ENCODE measurements at places on chromosomes 12 and 14.
A peak's percentile ranks its signal among the peaks of the same experiment; 100 is the strongest.

DNA sequence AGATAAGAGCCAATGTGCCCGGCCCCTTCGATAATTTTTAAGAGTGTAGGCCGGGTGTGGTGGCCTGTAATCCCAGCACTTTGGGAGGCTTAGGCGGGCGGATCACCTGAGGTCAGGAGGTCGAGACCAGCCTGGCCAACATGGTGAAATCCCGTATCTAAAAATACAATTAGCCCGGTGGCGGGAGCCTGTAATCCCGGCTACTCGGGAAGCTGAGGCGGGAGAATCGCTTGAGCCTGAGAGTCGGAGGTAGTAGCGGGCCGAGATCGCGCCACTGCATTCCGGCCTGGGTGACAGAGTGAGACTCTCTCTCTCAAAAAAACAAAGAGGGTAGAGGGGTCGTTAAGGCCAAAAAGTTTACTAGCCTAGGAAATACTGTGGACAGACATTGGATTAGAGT, 2.6 kb downstream of the KRAS start:
- DNase-seq, result no peak

- DNase-seq, result no peak
Observed at GRCh38 chr14:66853311-66853710, 335.9 kb upstream of the GARIN2 start.

GRCh38 chr12:91630596-91631293, 448.1 kb upstream of the DCN start:
- no peak for DNase-seq

DNA sequence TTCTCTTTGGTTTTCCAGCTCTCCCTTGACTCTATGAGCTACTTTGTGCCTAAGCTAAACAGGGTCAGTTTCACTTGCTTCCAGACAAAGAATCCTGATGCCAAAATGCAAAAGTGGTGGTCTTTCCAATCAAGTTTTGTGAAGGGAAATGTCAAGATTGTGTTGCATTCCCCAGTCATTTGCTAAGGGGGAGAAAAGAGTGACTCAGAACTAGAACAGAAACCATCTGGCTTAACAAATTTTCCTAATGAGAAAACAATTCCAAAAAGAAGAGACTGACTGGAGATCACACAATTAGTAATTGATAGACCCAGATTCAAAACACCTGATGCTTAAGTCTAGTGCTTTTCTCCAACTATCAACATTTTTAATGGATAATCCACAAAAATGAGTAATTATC, 235.1 kb upstream of the DIO2 start:
- no peak for DNase-seq

DNA sequence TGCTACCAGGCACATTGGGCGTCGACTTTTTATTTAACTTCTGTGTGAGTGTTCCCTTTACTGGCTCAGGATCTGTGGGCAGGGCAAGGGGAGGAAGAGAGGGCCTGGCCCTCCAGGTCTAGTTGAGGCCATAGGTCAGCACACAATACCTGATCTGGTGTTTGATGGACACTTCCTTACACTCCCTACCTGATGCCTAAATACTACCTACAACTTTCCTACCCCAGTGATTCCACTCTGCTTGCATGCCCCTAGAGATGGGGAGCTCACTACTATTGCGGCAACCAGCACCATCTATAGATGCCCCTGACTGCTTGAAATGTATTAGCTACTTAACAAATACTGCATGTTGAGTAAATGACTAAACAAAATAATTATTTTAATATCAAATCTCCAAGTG, 20.8 kb upstream of the BEGAIN start:
- no peak for DNase-seq

- DNase-seq, result no peak
Observed at GRCh38 chr14:81802341-81802740, 268.7 kb upstream of the SEL1L start.

DNA sequence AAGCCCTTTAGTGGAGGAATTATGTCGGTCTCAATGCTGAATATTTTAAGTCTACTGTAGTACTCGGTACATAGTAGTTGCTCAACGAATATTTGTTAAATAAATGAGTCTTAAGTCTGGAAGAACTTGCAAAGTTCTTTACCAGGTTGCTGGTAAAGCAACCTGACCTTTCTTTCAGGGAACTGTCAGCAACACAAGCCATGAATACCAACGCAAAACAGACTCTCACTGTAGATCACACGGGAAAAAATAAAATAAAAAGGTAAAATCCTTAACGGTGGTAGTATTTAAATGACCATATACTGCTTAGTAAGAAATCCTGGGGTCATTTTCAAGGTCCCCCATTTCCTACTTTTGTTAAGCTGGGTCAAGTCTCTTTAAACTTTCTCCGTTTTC, 447 bp upstream of the NUBPL start:
- no peak for DNase-seq

DNA sequence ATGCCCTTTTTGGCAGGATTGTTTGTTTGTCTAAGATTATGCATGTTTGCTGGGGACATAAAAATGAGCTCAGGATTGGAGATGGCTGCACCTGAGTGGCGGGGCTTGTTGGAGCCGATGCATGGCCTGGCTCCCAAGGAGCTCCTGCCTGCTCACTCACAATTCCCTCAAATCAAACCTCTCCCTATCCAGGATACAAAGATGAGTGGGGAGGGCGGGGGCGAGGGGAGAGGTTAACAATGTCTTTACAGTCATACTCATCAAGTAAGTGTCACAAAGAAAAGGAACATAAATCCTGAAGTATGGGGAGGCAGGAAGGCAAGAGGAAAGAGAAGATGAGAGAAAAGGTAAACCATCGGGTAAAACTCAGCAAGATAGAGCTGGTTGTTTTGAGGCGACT, 104.0 kb upstream of the COCH start:
- DNase-seq, result no peak

DNA sequence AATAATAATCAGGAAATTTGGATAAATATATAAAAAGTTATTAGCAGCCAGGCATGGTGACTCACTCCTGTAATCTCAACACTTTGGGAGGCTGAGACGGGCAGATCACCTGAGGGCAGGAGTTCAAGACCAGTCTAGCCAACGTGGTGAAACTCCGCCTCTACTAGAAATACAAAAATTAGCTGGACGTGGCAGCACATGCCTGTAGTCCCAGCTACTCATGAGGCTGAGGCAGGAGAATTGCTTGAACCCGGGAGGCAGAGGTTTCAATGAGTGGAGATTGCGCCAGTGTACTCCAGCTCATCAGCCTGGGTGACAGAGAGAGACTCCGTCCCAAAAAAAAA, 64.5 kb downstream of the SYT1 start:
- DNase-seq, result no peak

GRCh38 chr12:120474616-120474960, 5.0 kb upstream of the SRSF9 start:
- DNase-seq, result no peak

GRCh38 chr14:100781952-100782351, 44.0 kb upstream of the MEG3 start:
- DNase-seq, result no peak

GRCh38 chr14:34436960-34437728, 24.9 kb downstream of the SPTSSA start:
- DNase-seq, result no peak

GRCh38 chr12:56601503-56601902, 28.6 kb downstream of the BAZ2A start:
- no peak for DNase-seq

GRCh38 chr12:128991716-128992115, 138.4 kb downstream of the GLT1D1 start:
- no peak for DNase-seq

DNA sequence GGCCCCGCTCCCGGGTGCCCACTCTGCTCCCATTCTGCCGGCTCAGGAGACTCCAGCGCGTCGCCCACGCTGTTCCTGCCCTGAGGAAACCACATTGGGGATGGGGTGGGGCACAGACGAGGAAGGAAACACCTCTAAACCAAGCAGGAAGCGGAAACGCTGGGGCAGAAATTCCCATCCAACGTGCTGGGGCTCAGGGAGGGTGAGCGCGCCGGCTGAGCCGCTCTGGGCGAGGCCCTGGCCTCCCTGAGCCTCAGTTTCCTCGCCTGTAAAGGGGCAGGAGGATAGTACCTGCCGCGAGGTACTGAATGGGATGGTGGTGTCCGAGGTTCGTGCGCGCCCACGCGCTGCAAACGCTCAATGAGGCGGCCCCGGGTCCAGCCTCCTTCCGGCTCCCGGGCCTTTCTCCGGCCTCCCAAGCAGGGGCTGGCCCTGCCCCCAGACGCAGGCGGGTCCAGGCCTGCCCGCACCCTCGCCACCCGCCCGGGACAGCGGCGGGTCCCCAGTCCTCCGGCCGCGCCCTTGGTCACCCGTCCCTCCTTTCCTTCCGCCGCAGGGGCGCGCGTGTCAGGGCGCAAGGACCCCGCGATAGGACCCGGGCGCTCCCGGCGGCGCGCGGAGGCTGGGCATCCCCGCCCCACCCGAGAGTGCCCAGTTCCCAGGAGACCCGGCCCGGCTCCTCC, 673 bp downstream of the BEGAIN start:
- no peak for DNase-seq

DNA sequence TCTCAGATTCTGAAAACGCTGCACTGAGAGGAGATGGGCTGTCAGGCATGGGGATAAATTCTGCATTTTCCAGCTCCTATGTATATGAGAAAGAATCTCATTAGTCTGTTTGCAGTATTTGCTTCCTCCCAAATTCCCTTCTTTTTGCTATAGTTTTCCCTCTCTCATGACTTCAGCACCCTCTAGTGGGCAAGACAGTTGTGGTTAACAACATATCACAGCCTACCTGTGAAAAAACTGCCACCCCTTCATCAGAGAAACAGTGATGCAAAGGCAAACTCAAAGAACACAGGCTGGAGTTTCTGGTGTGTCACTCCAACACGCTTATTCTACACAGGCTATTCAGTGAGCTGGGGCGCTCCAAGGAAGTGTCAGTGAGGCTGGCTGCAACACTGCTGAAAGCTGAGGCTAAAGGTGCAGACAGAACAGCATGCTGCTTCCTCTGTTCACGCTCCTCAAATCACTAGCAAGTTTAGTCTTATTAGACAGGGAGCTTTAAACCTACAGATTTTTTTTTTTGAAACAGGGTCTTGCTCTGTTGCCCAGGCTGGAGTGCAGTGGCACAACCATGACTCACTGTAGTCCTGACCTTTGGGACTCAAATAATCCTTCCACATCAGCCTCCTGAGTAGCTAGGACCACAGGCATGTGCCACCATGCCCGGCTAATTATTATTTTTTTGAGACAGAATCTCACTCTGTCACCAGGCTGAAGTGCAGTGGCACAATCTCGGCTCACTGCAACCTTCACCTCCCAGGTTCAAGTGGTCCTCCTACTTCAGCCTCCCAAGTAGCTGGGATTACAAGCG, 19.3 kb downstream of the ZC2HC1C start:
- peak; percentile 3 for DNase-seq

DNA sequence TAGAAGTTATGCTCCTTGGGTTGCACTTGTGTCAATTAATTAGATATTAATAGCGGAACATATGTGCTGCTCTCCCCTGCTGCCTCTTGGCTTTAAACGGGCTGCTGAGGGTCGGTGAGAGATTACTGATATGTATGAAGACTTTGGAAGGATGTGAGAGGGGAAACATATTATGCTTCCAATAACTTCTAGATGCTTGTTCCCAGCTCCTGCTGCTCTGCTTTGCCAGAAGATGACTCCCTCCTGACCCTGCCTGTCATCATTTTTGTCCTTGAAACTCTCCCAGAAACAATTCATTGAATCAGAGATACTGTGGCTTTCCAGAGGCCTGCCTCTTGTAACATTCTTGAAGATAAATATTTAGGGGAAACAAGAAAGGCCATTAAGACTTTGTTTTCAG, 300.1 kb upstream of the STXBP6 start:
- DNase-seq, result no peak

- DNase-seq, result no peak
Observed at GRCh38 chr12:53995378-53996239, 4.4 kb upstream of the HOXC9 start.

GRCh38 chr12:116808113-116809105, 70.3 kb downstream of the RNFT2 start:
- DNase-seq, result no peak

DNA sequence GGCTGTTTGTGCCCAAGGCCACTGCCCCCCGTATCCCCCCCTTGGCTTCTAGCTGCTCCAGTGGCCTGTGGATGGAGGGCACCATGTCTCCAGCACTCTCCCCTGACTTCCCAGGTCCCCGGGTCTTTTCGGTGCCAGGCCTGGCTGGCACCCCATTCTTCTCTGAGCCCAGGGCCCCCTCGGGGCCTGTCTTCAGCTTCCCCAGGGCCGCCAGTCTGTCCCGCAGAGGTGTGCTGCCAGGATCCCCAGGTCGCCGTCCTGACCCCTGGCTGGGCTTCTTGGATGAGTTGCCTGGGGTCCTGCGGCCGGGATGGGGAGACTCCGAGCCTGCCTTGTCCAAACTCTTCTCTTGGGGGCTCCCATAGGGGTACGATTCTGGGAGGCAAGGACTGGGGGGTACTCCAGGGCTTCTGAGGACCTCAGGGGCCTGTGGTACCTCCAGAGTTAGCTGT, 32.5 kb downstream of the NCKAP5L start:
- DNase-seq, result no peak

DNA sequence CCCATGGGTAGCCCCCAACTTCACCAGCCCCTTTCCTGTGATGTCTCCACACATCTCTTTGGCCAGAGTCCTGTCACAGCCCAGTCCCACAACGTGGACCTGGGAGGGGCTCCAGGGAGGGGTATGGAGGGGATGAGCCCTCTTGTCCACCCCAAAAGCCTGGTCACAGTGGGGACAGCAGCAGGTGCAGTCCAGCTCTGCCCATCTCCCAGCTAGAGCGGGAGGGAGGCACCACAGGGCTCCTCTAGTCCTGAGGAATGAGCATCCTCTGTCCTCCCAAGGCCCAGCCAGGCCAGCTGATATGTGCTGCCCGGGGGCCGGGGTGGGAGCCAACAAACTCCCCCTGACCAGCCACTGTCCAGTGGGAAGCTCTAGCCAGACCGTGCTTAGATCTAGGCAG, 43.5 kb upstream of the EIF5 start:
- DNase-seq, result no peak

DNA sequence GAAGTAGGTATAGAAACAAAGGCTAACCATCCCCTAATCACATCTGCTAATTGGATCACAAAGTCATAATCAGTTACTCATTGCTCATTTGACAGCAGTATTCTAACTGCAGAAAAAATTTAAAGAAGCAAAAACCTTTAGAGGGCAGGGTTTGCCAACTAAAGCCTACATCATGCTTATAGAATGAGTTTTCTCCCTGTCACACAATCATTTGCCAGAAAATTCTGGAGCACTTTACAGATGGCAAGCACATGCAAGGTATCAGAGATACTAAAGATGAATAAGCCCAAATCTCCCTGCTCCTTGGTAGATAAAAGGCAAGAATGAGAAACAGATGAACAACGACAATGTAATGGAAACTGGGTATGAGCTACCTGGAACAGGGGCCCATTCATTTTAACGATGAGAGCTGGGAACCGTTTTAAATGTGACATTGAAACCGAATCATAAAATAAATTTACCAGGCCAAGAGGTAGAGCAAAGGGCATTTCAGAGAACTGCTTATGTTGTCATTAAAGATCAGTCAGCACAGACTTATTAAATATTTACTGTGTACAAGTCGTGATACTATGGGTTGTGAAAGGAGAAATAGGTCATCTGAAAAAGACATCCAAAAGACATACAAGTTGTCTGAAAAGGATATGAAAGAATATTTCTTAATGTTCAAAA, 211.4 kb upstream of the ABCD2 start:
- DNase-seq, result no peak
